ENCODE measurements at places on chromosomes 6 and 20.
A peak's percentile ranks its signal among the peaks of the same experiment; 100 is the strongest.

DNA sequence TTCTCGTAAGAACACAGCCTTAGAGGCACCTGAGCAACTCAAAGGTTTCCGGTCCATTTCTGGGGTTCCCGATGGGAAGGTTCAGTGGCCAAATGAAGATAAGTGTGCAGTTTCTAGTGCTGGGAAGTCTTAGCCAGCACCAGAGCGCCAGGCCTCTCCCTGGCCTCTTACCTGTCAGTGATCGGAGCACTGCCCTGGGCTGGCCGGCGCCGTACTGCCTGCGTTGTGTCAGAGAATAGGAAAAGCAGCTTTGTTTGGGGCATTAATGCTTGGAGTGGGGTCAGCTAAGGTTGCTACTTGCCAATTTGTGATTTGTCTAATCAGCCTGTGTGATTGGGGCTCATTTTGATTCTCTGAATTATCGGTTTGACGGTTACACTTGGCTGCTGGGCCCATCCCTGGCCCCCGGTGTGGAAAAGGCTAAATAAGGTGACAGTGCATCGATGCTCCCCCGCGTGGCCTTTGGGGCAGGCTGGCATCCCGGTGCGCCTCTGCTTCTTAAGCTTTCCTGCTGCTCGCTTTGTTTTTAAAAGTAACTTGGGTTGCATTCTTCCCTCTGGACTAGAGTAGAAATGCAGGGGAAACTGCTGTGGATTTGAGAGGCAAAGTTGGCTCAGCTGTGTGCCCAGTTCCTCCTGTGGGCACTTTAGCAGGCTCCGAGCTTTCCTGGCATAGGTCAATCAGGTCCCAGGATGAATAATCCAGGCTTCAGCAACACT, 51.8 kb downstream of the TCP11 start:
- no peak for DNase-seq

- peak; percentile 86 for DNase-seq
Measured at GRCh38 chr6:44247338-44248302, 719 bp downstream of the HSP90AB1 start.

- DNase-seq: no peak
Measured at GRCh38 chr6:8764733-8765132, 329.4 kb upstream of the SLC35B3 start.

GRCh38 chr20:36055145-36055544, 86.8 kb downstream of the CNBD2 start:
- DNase-seq: no peak

- DNase-seq: no peak
Measured at GRCh38 chr6:117515326-117515725, 32.9 kb downstream of the DCBLD1 start.

- DNase-seq: no peak
Measured at GRCh38 chr6:22053391-22053997, 243.3 kb downstream of the PRL start.

DNA sequence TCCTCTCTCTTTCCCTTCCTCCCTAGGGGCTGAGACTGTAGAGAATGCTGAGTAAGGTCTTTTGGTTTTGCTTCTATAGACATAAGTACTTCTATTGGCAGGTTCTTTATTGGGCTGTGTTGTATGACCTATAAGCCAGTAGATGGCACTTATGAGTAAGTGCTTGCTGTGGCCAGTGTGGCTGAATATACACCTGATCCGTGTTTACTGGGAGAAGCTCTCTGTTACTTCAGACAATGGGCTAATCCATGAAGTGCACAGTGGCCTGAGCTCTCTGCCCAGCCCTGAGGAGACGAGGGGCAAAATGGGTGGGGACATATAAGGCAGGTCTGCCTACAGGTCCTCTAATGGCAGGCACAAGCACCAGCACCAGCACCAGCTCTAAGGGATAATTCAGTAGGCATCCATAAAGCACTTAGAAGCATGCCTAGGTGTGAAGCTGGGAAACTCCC, 610.3 kb downstream of the RNF144B start:
- no peak for DNase-seq

GRCh38 chr20:17570347-17571152, 675 bp downstream of the DSTN start:
- DNase-seq: no peak

- no peak for DNase-seq
Measured at GRCh38 chr20:36908603-36909002, 32.7 kb downstream of the TLDC2 start.

DNA sequence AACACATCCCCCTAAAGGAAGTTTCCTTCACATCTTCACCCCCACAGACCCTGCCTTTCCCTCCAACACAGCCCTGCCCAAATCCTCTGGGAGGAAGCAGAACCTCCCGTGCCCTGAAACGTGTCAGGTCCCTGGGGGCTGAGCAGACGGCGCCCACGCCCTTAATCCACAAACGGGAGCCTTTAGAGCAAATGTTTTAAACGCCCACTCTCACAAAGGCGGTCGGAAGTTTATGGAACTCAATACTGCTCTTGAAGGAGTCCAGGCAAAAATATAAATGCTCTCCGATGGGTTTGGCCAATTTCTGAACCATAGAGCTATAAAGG, 237.1 kb upstream of the AFDN start:
- DNase-seq: no peak

GRCh38 chr6:16092990-16093389, 35.9 kb upstream of the MYLIP start:
- DNase-seq: no peak

DNA sequence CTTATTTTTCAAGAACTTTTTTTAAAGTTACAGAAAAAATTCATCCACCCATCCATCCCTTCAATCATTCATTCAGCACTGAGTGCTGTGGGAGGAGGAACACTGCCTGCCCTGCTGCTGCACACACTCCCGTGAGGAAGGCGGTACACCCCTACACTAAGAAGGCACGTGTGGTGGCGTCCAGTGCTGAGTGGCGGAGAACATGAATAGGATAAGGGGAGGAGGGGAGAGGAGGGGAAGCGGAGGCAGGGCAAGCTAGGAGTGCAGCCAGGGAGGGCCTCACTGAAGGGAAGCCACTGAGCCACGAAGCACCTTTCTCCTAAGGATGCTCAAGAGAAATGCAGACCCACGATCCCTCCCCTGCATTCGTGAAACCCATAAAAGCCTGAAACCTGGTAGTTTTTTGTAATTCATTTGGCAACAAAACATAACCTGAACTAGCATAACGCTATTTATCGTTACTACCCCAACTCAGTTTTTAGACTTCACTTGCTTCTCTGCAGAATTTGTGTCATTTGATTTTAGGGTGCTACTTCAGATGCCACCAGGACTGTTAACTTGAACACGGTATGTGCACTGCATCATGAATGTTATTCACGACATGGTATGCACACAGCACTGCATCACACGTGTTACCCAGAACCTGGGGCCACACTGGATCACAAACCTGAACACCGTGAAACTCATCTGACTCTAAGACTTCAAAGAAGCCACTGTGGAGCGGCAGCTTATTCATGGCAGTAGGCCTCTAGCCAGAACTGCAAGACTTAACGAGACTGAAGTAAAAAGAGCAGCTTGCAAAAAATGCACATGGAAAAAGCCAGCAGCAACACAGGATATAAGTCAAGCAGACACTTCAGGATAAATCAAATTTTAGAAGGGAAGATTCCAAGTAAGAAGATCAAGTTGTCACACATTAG, 3.5 kb downstream of the RNASET2 start:
- DNase-seq: no peak

DNA sequence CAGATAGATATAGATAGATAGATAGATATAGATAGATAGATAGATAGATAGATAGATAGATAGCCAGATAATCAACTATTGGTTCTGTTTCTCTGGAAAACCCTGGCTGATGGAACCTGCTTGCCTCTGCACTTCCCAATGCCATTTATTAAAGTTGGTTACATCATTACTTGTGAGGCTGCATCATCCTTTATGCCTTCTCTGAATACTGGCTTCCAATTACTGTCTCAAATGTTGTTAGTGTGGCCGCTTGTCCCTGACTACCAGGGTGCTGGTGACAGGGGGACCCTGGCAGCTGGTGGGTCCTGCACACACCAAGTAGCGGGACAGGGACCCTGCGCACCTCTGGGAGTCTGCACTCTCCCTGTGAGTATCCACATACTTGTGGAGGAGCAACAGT, 3.9 kb upstream of the SLPI start:
- no peak for DNase-seq

DNA sequence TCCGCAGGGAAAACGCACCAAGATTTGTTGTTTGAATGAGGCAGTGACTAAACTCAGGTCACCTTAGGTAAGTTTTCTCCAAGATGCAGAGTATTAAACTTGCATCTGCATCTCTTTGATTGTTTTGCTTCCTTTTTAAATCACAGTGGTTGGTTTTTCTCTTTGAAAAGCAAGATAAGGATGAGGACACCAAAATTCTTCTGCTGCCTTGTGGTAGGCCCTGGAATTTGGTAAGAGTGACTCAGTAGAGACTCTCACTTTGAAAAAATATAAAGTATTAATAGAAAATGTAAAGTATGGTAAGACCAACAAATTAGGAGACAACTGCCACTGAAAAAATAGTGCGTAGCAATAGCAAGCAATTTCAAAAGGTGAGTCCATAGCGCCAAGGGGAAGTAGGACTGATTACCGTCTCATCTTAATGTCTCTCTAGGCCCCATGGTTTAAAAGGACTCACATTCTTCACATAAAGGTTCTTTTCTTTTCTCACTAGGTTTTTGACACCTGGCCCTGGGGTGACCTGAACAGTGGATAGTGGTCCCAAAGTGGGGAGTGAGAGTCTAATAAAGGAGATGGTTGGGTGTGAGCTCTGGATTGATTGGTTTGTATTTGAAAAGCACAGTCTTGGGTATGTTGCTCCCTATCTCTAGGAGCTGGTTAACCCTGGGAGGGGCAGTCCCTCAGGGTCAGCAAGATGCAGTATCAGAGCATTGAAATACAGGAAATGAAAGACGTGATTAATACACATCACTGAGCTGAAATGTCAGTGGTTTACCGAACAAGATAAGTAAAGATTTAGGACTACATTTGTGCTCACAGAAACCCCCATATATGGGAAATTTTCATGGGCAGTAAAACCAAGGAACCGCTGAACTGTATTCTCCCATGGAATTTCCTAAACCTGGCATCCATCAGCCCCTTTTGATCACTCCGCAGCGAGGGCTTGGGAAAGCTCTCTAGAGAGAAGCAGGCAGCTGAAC, 221.2 kb downstream of the SLC24A3 start:
- no peak for DNase-seq

- no peak for DNase-seq
Measured at GRCh38 chr6:13575377-13575775, 975 bp downstream of the SIRT5 start.

DNA sequence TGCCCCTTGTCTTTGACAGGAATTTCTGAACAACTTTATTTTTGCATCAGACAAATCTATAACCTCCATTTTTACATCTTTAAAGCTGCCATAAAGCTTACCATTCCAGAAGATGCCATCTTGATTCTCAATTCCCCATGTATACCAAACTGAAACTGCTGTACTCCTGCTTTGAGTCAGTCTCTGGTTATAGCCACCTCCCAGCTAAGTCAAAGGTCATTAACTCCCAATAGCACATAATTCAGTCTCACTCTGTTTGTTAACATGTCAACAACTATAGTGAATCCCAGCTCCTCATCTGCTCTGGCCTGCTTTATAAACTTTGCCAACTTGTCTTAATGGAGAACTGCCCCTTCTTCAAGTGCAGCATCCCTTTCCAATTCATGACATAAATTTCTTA, 343.6 kb downstream of the FRK start:
- DNase-seq: no peak

- no peak for DNase-seq
Measured at GRCh38 chr20:13101276-13101675, 92.5 kb downstream of the SPTLC3 start.

DNA sequence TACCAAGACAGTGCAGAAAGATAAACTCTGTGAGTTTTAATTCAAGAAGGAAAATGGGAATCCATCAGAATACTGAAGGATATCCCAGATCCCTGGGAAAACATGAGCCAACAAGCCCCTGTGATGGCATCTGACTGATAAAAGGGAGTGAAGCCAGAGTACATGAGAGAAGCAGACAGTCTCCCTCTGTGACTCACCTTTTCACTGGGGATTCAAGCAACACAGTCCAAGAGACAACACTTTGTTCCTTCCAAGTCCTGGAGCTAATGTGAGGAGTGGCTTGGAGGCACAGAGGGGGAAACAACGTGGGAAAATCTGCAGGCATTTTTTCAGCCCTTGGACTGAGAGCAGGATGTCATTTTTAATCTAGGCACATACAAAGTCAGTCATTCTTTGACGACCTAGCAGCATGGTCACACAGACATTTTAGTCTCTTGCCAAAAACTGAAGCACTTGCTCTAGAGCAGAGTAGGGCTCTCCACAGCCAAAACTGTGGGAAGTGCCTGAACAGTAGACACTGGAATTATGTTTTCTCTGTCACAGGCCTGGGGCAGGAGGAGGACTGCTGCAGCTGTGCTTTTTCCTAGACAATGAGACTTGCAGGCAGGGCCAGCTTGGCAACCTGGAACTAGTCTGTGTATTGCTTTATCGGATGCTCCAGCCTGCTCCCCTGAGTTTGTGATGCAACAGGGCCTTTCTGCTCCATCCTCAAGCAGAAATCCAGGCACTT, 465.0 kb upstream of the GJE1 start:
- no peak for DNase-seq

GRCh38 chr6:48213076-48213788, 102.2 kb upstream of the PTCHD4 start:
- DNase-seq: no peak
